Stomach (tissue), 19 donors: ENCODE measurements at places on chromosomes 4 and X. TPM values are rescaled to one million over a fixed set of nuclear protein-coding genes. Genes with fewer than 3 reads are reported as not detected.

DNA sequence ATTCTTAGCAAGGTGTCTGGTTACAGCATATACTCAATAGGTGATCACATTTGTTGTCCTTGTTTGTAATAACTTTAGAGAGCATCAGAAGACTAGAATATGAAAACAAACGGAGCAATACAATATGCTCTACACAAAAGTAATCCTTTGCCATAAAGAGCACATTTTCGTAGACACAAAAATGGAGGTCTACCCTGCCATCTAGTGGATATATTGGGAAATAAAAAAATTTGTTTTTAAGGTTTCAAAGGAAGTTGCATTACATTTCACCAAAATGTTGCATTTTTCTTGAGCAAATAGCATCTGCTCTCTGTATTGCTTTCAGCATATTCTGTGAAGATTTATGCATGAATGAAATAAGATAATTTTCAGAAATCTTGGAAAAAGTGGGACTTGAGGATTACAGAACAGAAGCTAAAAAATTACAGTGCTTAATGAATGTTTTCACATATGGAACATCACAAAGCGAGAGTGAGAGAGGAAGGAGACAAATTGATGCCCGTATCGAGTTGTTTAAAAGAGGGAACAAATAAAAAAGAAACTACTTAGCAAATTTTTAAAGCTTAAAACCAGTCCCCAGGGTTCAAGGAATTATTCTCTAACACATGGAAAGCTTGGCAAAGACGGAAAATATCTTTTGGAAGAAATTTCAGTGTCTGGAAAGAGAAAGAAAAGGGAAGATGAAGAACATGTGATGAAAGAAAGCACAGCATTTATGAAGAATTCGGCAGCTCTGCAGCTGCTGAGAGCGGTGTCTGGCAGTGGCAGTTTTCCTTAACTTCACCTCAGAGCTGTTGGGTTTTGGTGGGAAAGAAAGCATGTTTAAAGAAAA lies 390.1 kb downstream of the ANKRD50 start:
- DNase-seq = no peak

DNA sequence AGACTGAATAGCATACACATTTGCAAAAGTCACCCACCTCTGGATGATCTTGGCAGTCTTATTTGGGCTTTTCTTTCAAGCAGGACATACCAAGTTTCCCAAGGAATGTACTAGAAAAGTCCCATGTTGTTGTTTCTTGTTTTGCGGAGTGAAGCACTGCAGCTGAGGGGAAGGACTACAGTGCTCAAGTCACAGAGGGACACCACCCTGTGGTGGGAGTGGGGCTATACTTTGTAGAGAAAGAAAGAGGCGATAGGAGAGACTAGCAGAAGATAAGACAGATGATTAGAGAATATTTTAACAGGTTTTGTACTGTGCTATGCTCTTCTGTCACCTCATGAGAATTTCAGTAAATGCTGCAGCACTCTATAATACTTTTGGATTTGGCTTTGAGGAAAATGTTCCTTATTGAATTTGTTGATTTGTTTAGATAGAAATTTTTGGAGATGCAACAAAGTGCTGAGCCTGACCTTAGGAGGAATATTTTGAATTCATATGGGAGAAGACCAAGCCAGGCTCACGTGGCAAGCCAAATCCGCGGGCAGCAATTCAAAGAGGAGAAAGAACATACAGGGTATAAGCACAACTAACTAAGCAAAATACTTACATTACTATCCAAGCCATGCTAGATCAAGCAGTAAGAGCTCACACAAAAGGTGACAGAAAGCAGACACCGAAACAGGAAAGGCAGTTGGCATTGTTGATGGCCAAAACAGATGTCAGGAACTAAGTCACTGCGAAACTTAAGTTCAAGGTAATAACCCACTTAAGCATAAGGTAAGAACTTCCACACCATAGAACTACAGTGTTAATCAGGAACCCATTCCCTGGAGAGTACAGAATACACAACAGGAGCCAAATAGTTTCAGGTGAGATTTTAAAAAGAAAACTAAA lies 280.3 kb upstream of the INTU start:
- DNase-seq = peak; percentile 9

DNA sequence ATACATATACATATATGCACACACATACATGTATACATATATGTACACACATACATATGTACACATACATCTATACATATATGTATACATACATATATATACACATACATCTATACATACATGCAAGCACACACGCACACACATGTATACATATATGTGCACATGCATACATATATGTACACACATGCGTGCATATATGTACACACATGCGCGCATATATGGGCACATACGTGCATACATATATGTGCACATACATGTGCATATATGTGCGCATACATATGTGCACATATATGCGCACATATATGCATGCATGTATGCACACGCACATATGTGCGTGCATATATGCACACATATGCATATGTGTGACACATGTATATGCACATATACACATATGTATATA lies 7.3 kb upstream of the MPC1L start:
- no peak for DNase-seq

DNA sequence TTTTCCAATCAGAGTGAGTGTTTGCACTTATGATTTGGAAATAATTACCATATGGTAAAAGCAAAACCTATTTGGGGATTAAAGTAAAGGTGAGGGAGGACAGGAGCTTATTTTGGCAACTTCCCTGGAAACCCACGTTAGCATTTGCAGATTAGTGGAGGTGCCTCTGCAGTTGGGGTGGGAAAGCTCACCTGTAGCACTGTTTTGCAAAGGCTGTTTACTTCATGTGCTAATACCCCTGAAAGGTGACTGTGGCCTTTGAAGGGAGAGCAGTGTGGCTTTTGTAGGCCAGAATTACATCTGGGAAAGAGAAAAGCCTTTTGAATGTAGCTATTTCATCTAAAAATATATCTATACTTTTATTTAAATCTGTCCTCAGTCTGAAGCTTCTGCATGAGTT lies 9.4 kb downstream of the SUPT20HL1 start:
- no peak for DNase-seq

The STS gene
- total RNA-seq = 13.4 TPM

- no peak for DNase-seq
Measured at GRCh38 chr4:188822698-188823097, 683.5 kb downstream of the TRIML1 start.

DNA sequence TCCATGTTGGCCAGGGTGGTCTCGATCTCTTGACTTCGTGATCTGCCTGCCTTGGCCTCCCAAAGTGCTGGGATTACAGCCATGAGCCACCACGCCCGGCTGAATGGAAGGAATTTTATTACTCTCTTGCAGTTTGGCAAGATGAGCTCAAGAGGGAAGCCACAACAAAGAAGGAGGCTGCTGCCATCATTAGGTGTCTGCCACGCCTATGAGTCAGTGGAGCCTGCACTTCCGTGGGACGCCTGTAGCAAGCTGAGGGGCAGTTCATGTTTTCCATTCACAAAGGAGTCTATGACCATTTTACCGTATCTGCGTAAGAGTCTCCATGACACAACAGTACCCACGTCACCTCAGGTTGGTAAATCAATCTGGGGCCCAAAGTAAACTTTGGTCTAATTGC lies 51.2 kb upstream of the CHRNA9 start:
- DNase-seq = no peak

DNA sequence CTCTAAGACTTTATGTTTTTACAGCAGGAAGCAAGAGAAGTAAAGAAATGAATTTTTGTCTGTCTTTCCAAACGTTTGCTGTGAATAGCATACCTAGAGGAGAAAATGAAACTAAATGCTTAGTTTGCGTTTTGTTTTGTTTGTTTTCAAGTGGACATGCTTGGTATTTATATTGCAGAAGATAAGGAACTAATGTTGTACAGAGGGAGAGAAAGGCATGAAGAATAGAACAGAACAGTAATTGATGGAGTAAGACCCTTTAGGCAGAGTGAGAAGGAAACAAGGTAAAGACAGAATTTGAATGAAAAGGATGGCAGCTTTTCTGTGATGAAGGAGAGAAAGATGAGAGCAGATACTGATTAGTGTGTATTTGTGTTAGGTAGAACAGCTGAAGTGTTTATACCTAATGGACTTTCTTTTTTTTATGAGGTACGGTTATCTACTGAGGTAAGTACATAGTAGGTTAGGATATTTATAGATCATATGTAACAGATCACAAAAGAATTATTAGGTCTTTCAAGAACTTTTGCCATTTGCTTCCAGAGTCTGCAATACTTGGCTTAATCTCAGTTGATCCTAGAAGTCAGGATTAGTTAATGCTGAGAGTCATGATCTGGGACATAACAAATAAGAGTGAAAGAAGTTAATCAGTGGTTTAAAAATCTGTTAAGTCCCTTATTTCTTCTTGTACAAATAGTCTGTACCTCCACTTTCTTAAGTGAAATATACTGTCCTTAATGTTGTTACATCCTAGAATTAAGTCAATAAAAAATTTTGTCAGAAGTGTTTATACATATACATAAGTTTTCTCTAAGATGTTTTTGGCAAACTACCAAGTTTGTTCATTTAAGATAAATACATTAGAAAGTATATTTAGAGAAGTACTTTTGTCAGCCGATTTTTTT lies 36.8 kb downstream of the FABP2 start:
- DNase-seq = peak; percentile 26

DNA sequence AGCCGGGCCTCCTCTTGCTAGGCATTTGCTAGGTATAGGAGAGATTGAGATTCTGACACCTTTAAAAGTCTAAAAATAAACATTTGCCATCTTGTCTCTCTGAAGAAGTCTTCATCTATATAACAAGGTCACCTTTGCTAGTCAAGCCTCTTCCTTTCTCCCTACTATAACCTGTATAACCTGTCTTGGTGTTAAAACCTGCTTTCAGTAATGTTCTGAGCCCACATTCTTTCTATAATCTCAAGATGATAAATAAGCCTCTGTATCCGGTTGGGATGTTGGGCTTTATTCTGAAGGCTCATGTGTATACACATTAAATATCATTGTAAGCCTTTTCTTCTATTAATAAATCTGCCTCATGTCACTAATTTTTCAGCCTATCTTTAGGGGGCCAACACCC lies 10.2 kb downstream of the ASIC5 start:
- DNase-seq = no peak

The EGF gene
- not detected for total RNA-seq

DNA sequence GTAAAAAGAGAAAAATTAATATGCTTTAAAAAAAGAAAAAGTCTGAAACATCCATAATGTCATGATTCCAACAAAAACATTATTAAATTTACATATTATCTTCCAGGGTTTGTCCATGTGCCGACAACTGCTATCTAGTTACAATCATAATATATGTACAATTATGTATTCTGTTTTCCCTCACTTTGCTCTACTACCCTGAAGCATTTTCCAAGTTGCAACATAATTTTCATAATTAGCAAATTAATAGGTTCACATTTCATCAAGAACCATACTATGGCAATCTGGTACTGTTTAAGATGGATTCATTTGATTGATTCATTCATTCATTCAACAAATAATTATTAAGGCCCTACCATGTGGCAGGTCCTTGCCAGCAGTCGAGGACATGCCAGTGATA lies 128.9 kb upstream of the LEF1 start:
- DNase-seq = no peak

DNA sequence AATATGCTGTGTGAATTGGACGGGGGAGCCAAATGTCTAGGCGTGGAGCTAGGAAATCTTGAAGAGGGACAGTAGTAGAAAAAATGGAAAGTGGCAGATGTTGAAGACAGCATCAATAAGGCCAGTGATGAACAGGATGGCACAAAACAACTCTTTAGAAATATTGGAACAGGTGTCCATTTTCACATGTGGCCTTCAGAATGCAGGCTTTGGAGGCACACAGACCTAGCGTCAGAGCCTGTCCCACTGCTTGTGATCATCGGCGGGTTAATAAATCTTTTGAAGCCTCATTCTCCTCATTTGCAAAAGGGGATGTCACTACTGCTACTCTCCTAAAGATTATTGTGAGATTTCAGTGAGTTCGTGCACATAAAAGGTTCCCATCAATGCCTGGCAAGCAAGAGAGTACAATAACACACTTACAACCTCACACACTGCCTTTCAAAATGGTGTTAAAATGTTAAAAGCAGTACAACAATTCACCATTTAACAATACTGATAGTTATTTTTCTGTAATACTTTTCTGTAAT lies 2.4 kb downstream of the PDLIM3 start:
- no peak for DNase-seq

DNA sequence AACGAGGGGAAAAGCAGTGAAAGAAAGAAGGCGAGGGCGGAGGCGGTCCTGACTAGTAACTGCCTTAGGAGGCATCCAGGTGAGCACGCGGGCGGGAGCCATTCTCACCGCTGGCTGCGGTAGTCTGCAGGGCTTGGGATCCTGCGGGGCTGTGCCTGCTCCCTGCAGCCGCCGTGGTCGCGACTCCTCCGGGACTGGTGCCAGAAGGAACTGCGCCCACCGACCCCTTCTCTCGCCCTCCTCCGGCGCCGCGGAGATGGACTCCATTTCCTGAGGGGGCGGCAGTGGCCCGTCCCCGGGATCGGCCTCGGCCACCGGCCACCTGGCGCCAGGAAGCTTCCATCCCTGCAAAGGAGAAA lies 543 bp downstream of the NFXL1 start:
- peak; percentile 42 for DNase-seq
